OCI-LY7 (cell line): ENCODE measurements at places on chromosomes 2 and 18.

DNA sequence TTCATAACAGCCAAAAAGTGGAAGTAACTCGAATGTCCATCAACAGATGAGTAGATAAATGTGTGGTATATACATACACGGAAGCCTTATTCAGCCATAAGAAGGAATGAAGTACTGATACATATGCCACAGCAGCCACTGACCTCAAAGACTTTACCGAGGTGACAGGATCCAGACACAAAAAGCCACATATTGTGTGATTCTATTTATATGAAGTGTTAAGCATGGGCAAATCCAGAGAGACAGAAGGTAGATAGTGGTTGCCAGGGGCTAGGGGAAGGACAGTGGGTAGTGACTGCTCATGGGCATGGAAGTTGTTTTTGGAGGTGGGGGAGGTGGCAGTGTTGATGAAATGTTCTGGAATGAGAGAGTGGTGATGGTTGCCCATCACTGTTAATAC is 33.9 kb downstream of the ZAP70 start:
- DNase-seq = no peak

DNA sequence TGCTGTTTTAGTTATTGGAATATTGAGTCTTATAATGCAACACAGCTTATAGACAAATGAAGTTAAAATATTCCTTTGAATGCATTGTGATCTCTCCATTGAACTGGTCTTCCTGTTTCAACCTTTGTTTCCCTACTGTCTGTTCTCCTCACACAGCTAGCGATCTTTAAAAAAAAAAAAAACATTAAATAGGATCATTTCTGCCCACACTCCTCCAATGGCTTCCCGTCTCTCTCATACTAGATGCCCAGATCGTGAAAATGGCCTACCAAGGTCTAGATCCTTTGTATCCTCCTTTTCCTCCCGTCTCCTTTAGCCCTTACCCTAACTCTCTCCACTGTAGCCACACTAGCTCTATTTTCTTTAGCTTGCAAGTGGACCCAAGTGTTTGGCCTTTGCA is 2.4 kb downstream of the FAM171B start:
- no peak for DNase-seq

DNA sequence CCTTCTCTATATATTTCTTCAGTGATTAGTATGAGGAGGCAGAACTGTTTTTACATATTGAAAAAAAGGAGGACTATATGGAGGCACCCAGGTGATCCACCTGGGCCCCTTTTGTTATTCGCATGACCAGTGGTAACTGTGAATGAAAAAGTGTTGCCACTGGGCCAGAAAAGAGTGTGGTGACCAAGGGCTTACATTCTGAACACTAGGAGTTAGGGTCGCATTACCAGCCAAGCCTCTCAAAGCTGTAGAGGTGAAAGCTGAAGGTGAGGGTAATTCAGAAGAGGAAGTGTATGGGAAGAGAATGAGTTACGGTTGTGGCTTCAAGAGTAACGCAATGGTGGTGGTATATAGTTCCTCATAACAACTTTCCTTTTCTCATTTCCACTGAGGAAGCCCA is 487.6 kb downstream of the TMEM182 start:
- DNase-seq = no peak

DNA sequence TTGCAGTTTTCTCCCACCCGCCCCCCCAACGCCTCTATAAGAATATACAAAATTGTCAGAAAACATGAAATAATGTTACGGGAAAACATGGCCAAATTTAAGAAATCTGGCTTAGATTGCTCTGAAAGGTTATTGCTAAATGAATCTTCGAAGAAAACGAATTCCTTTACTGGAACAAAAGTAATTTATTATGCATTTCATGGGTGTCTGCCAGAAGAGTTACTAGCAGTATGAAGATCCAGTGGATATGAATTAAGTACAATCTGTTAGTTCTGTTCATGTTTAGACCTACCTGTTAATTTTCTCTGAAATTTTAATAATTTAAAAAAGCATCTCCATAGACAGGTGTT is 21.9 kb downstream of the GATA6 start:
- DNase-seq = no peak

DNA sequence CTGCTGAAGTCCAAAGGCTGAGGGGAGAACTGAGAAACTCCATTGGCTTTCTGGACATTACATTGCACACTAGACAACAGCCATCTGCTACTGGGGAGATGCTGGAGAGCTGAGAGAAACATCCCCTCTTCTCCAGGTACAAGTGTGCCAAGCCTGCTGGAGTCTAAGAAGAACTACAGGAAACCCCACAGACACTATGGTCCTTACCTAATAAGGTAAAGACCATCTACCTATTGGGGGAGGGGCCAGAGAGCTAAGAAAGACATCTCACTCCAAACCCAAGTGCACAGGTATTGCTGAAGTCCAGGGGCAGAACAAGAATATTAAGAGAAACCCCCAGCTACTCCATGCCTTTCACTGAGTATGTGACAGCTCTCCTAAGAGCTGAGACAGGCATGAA is 338.7 kb upstream of the NCKAP5 start:
- no peak for DNase-seq

DNA sequence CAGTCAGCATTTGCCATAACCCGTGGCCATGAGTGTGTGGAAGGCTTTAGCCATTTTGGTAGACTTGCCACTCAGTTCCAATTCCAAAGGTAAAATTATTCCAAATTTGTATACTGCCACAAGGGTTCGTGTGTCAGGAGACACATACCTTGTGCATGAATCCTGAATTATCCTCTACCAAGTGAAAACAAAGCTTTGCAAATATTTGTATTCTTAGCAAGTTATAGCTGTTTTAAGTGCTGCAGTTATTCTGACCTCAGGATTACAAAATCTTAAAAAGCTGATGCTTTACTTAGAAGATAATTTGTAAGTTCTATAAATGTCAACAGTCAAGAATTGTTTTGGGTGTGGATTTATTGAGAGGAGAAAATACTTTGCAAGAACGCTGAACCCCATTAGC is 100.6 kb downstream of the ANTXR1 start:
- DNase-seq = no peak

GRCh38 chr2:3256605-3257004 is 121.0 kb downstream of the EIPR1 start:
- no peak for DNase-seq

GRCh38 chr2:9771481-9772017 is 71.7 kb upstream of the TAF1B start:
- DNase-seq = no peak

- no peak for DNase-seq
Observed at GRCh38 chr2:46097714-46098480, 199.3 kb upstream of the EPAS1 start.

GRCh38 chr2:112118148-112118547 is 20.0 kb upstream of the FBLN7 start:
- DNase-seq = no peak

GRCh38 chr18:35355140-35355618 is 11.0 kb upstream of the ZNF24 start:
- DNase-seq = peak; percentile 52

- DNase-seq = no peak
Observed at GRCh38 chr2:105788670-105789290, 44.1 kb downstream of the NCK2 start.

GRCh38 chr2:101946372-101947039 is 45.3 kb upstream of the IL1R2 start:
- DNase-seq = no peak

GRCh38 chr18:362311-363290 is 94.8 kb upstream of the THOC1 start:
- DNase-seq = no peak

DNA sequence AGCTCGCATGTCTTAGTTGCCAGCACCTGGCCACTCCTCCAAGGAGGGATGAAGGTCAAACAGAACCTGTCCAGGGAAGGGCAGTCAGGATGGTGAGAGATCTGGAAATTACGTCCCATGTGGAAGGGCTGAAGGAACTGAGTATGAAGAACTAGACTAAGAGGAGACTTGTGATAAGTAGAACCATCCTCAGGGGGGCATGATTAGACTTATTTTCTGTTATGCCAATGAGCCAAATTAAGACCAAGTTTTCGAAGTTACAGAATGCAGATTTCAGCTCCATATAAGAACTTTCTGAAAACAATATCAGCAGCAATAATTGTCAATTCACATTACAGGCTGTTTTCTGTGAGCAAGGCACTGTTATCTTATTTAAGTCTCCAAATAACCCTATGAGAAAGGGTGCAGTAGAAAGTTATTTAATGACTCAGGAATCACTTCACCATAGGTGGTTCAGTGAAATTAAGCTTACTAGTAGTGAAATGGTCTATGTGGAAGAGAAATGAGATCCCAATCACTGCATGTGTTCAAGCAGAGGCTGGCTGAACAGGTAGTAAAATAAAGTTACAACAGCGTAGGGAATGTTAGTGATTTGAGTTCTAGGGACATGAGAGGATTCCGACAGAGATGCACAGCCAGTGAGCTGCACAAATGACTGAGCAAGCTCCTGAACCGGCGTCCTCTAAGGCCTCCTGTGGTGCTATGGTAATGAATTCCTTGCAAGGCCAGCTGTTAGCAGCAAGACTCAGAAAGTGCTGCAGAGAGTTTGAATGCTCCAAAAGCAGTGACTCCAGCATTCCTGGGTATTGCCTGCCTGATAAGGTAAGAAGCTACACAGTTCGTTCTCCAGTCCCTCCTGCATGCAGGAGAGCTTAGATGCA is 4.5 kb upstream of the DYM start:
- DNase-seq = peak; percentile 39

GRCh38 chr18:59278793-59279192 is 5.5 kb upstream of the RAX start:
- no peak for DNase-seq
